ENCODE measurements at places on chromosomes 2 and 18.

DNA sequence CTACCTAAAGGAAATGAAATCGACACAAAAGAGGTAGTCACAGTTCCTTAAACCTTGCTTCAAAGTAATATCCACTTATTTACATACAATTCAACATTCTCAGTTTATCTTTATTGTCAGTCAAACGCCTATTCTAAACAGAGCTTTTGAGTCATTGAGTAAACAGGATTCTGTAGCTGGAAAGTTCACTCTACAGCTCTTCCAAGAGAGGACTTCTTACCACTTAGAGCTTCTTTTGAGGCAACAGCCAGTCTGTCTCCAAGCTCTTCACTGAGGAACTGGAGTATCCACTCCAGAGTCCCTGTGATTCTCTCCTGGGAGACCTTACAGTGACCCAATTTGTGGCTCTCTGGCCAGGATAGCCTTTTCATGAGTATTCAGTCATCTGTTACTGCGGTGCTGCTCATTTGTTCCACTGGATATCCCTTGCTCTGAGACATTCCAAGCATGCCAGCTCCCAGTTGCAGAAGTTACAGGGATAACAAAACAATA is 210.9 kb upstream of the OSR1 start:
- no peak for DNase-seq

GRCh38 chr18:35267809-35268208 is 22.2 kb downstream of the ZSCAN30 start:
- DNase-seq: no peak

- DNase-seq: no peak
Measured at GRCh38 chr2:206736935-206737334, 18.7 kb upstream of the DYTN start.

GRCh38 chr2:74378007-74378406 is 2.1 kb downstream of the DCTN1 start:
- DNase-seq: no peak

DNA sequence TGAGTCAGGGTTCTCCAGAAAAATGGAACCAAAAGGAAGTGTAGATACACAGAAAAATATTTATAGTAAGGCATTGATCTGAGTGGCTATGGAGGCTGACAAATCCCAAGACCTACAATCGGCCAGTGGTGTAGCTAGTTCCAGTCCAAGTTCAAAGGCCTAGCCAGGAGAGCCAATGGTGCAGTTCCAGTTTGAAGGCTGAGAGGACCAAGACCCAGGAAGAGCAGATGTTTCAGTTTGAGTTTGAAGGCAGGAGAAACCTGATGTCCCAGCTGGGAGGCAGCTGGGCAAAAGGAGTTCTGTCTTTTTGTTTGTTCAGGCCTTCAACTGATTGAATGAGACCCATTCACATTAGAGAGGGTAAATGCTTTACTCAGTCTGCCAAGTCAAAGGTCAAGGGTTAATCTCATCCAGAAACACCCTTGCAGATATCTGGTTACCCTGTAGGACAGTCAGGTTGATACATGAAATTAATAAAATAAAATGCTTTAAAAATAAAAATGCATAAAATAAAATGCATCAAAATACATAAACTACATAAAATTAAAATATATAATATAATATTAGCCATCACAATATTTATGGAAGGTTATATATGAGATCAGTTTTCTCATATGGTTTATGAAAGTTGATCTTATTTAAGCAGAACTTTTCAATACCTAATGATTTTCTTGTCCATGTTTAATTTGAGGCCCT is 38.7 kb downstream of the KCNE4 start:
- DNase-seq: no peak

DNA sequence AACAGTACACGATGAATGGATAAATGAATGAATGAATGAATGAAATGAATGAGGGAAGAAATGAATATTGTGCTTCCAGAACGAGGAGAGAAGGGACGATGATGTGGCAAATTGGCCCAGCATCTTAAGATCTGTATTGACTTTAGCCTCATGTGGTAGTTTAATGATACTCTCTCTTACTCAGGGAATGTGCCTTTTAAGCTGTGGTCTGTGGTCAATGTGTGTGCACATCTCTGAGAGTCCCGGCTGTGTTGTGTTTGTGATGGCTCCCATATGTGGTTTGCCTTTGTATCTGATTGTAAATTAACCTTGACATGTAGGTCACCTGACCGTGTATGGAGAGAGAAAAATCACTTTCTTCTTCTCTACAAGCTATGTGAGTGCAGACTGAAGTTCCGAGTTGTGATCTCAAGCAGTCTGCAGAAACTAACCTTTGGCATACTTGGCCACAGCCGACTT is 91.2 kb downstream of the NEDD4L start:
- no peak for DNase-seq

GRCh38 chr18:50586710-50587109 is 26.8 kb downstream of the MAPK4 start:
- DNase-seq: no peak

DNA sequence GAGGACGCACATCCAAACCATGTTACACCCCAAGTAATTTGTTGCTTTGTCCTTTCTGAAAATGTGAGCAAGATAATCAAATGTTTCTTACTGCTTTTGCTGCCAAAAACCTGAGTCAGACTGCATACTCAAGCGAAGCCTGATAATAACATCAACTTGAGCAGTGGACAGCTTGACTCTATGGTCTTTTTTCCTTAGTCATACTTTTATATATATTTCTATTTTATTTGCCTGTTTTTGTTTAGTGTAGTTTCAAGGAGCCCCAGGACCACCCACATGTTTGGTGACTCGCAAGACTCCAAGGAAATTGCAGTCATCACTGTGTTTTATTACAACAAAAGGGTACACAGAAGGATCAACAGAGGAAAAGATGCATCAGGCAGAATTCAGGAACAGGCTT is 688.4 kb upstream of the PIK3C3 start:
- no peak for DNase-seq

GRCh38 chr2:67984600-67984999 is 78.2 kb downstream of the C1D start:
- DNase-seq: no peak

- DNase-seq: no peak
Measured at GRCh38 chr2:192313773-192314172, 119.0 kb upstream of the TMEFF2 start.

GRCh38 chr2:2656115-2657011 is 325.3 kb upstream of the MYT1L start:
- DNase-seq: no peak

DNA sequence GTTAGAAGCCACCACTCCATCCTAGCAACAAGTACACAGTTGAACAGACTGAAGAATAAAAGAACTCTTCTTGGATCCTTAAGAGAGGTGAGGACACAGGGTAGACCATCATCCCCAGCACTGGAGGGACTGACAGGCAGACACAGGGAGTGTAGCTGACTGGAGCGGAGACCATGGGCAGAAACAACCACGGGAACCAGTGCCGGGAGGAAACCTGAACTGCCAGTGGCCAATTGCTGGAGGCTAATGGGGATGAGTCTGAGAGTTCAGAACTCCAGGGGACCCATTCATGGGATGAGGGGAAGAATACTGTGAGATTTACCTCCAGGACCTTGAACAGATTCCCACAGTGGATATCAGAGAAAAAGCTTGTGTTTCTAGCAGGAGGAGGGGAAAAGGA is 76.8 kb downstream of the HS6ST1 start:
- DNase-seq: no peak

DNA sequence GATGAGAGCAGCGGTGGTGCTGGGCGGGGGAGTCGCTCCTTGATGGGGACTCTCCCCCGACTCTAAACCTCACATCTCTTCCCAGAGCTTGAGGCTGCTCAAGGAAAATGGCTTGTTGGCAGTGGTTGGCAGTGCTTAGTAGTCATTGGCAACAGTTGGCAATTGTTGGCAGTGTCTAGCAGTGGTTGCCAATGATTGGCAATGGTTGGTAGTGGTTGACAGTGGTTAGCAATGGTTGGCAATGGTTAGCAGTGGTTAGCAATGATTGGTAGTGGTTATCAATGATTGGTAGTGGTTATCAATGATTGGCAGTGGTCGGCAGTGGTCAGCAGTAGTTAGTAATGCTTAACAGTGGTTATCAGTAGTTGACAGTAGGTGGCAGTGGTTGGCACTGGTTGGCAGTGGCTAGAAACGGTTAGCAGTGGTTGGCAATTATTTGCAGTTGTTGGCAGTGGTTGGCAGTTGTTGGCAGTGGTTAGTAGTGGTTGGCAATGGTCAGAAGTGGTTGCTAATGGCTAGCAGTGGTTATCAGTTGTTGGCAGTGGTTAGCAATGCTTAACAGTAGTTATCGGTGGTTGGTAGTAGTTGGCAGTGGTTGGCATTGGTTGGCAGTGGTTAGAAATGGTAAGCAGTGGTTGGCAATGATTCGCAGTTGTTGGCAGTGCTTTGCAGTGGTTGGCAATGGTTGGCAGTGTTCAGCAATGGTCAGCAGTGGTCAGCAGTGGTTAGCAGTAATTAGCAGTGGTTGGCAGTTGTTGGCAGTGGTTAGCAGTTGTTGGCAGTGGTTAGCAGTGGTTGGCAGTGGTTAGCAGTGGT is 85.4 kb upstream of the OTOS start:
- no peak for DNase-seq
